ENCODE measurements at places on chromosomes 12 and 14. TPM values are rescaled to one million over a fixed set of nuclear protein-coding genes. Genes with fewer than 3 reads are reported as not detected.

C14orf132 gene
- total RNA-seq, result 552 TPM

DNA sequence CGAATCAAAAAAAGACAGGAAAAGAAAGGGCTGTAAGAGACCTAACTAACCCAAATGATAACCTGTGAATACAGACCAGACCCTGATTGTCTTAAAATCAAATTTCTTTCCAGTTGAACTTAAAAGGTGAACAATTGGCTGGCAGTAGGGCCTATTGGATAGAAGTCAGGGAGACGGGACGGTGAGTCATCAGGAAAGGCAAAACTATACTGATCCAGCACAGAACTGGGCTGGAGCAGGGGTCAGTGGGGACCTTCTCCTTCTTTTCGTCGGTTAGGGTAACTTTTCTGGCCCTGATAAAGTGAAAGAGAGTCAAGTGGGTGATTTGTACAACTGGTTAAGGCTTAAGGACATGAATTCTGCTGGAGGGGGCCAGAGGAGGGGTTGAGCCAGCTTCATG is 84.9 kb upstream of the OTX2 start:
- DNase-seq, result no peak
- peaks cover 4% of the 10 kb centered on the region for H3K27me3 ChIP-seq
- no peaks in the 10 kb centered on the region for H3K36me3 ChIP-seq
- H3K4me3 ChIP-seq, result no peak overlapping the region

DNA sequence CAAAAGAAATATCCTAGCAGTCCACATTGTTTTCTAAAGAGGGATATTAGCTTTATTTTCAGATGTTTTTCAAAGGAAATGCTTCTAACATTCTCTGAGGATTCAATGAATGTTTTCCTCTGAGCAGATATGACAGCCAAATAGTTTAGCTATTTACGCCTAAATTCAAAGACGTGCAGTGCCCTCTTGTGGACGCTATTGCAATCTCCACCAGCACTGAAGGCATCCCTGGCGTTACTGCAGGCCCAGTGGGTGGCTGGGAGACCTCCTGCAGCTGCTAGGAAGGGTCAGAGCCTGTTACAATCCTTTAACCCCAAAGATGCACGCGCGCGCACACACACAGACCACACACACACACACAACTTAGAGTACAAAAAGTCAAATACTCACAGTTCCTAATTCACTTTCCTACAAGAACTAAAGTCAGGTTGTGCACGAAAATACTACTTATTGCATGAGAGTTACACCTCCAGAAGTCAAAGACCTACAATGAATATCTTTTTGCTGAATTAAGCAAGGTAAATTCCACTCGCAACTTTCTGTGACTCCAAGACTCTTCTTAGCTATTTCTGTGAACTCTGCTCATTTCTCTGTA is 589.3 kb upstream of the TMEM132C start:
- peak; percentile 83 for DNase-seq
- H3K27ac ChIP-seq, result no peak overlapping the region
- peaks cover 4% of the 10 kb centered on the region for H3K36me3 ChIP-seq
- H3K4me3 ChIP-seq, result no peak overlapping the region
- H3K27me3 ChIP-seq, result peaks cover 3% of the 10 kb centered on the region
- no peaks in the 10 kb centered on the region for H3K4me1 ChIP-seq

GRCh38 chr12:112112409-112113133 is 4.0 kb upstream of the NAA25 start:
- no peaks in the 10 kb centered on the region for H3K36me3 ChIP-seq
- H3K4me1 ChIP-seq, result peaks cover 11% of the 10 kb centered on the region
- no peak for DNase-seq
- H3K4me3 ChIP-seq, result no peak overlapping the region

DNA sequence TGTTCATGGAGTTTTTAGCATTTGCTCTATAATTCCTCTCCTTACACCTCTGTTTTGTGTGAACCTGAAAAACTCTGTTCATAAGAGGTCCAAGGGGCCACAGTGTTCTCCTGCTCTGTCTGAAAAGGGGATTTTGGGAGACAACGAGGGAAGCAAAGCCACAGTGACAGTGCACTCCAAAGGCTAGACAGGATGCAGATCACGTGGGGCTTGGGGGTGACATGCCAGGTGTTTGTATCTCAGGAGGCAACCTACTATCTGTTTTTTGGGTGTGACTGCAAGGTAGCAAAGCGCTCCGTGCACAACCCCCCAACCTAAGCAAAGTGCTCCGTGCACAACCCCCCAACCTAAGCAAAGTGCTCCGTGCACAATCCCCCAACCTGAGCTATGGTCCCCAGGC is 5.1 kb upstream of the CHD4 start:
- no peak for DNase-seq
- peak overlapping the region; percentile 86 for H3K27ac ChIP-seq
- peaks cover 5% of the 10 kb centered on the region for H3K36me3 ChIP-seq
- H3K27me3 ChIP-seq, result peaks cover 14% of the 10 kb centered on the region
- peaks cover 25% of the 10 kb centered on the region for H3K4me1 ChIP-seq

Data from glutamatergic neuron (in vitro differentiated cells).